ENCODE measurements at places on chromosomes 5 and 9. TPM values are rescaled to one million over a fixed set of nuclear protein-coding genes. Genes with fewer than 3 reads are reported as not detected.

KIF12 gene
- 3.8 TPM for total RNA-seq

PCDHB12 gene
- 0.33 TPM for total RNA-seq

GPX3 gene
- 72.9 TPM for total RNA-seq

SOX30 gene
- under 0.01 TPM for total RNA-seq

TAF11L2 gene
- total RNA-seq, result not detected

ZNF483 gene
- 0.84 TPM for total RNA-seq

SLC25A48 gene
- 1.1 TPM for total RNA-seq

BHMT2 gene
- total RNA-seq, result 62.3 TPM

ZDHHC11B gene
- total RNA-seq, result 0.37 TPM

LVRN gene
- 0.17 TPM for total RNA-seq

F12 gene
- total RNA-seq, result 256 TPM
